ENCODE measurements at places on chromosomes 16 and 17.

- DNase-seq: no peak
Observed at GRCh38 chr16:62167551-62167950, 131.3 kb upstream of the CDH8 start.

- DNase-seq: no peak
Observed at GRCh38 chr17:59634632-59635541, 15.2 kb downstream of the CLTC start.

DNA sequence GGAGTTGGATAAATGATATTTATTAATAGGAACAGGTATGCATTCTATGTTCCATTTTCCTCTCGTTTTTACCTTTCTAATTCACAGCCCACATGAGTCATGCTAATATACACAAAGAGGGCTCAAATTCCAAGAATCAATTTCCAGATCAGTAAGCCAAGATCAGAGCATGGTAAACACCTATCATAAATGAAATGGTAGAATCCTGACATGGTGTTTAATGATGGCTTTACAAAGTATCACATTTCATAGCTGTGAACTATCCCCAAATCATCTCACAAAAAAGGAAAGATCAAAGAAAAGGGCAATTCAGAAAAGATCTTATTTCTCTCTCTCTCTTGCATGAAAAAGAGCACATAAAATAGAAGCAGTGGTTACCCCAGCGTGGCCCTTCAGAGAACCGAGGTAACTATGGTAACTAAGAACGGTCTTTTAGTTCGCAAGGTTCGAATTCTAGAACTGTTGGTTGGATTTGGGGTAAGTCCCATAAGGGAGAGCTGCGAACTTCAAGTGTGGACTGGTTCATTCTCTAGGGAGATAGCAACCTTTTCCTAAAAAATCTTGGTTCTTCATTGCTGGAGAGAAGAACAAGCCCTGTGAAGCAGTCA, 73.0 kb downstream of the MARCHF10 start:
- DNase-seq: no peak

DNA sequence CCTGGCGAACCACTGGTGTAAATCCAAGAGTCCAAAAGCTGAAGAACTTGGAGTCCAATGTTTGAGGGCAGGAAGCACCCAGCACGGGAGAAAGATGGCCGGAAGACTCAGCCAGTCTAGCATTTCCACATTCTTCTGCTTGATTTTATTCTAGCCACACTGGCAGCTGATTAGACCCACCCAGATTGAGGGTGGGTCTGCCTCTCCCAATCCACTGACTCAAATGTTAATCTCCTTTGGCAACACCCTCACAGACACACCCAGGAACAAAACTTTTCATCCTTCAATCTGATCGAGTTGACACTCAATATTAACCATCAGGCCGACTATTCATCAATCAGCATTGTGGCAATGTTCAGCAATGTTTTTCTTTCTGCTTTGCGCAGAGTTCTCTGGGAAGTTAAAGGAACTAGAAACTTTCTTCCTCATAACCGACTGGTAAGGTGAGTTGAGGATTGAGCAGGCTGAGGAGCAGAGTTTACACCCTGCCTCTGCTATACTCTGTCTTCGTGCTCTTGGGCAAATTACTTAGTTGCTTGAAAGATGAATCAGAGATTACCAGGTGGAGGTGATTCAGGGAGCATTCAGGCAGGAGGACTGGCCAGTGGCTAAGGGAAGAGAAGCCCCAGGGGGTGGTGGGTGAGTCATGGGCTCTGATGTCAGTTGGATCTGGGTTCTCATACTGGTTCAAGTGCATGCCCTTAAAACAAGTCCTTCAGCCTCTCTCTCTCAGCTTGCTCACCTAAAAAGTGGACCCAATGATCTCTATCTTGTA, 28.2 kb upstream of the BRD7 start:
- no peak for DNase-seq

DNA sequence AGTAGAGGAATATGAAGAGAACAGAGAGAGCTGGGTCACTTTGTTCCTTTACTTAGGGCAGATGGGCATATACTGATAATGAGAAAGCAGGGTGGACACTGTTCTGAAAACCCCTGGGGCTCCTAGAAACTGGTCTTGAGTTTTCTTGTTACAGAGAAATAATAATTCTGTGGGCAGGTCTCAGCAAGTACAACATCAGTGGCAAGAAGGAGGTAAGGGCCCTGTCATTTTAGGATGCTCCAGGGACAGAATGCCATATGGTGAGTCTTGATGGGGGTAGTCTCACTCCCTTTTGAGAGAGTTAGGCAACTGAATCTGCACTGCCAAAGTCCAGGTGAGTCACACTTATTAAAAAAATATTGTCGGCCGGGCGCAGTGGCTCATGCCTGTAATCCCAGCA, 102.3 kb downstream of the KCNJ2 start:
- no peak for DNase-seq

GRCh38 chr16:83888672-83889044, 10.3 kb upstream of the MLYCD start:
- no peak for DNase-seq

- no peak for DNase-seq
Observed at GRCh38 chr16:78421181-78421708, 321.8 kb downstream of the WWOX start.

GRCh38 chr16:28108590-28109247, 45.2 kb upstream of the GSG1L start:
- DNase-seq: peak; percentile 21

DNA sequence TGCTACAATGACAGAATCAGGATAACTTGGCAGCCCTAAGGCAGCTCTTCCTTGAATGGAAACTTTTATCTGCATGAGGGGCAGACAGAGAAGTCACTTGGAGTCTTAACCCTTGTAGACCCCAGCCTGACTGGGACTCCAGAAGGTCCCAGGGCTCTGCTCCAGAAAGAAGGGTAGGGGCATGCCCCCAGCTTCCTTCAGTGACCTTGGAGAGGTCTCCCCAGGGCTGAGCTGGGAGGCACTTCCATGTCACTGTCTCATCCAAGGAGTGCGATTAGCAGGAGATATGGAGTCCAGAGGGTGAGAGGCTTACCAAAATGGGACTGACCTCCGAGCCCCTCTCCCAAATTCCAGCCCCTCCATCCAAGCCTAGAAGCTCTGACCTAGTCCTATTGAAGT, 3.4 kb upstream of the NLRC5 start:
- no peak for DNase-seq

- no peak for DNase-seq
Observed at GRCh38 chr17:60442271-60443173, 20.2 kb downstream of the CHCT1 start.

GRCh38 chr17:17641621-17642409, 39.4 kb upstream of the RAI1 start:
- peak; percentile 52 for DNase-seq

DNA sequence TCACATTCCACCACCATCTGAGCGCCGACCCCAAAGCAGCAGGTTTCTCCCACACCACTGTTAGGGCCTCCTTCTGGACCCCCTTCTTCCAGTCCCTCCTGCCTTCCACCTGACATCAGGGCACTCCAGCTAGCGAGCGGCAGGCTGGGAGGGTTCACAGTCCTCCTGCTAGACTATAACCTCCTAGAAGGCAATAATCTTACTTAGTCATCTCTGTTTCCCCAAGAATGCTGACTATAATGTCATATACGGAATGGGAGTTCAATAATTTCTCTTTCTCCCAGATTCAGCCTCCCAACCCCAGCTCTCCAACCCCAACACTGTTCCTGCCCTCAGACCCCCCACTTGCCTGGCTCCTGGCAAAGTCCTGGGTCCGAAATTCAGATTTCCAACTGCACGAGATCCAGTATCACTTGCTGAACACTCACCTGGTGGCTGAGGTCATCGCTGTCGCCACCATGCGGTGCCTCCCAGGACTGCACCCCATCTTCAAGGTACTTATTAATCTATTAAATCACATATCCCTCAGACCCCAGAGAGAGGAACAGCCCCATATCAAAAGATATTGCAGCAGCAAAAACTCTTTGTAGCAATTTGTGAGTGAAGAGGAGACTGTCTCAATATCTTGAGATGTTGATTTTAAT, 5.6 kb downstream of the ALOX12 start:
- DNase-seq: no peak

- no peak for DNase-seq
Observed at GRCh38 chr17:81398832-81399411, 3.7 kb downstream of the BAHCC1 start.

DNA sequence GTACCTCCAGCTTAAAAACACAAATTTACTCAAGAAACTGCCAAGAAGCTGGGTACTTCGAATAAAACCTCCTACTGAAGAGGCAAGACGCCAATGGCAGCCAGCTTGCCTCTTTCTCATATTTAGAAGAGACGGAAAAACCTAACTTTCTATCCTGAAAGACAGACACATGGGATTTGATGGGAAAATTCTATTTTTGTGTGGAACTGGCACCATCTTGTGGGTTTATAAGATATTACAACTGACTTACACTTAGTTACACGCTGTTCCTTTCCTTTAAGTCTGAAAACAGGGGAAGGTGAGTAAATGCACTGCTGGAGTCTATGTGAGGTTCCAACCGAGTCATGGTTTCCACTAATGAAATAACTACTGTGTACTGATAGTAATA, 10.3 kb downstream of the ZNF18 start:
- DNase-seq: no peak

- no peak for DNase-seq
Observed at GRCh38 chr16:58087209-58087913, 41.8 kb downstream of the CFAP20 start.

GRCh38 chr17:3956983-3957382, 7.3 kb downstream of the ATP2A3 start:
- no peak for DNase-seq

DNA sequence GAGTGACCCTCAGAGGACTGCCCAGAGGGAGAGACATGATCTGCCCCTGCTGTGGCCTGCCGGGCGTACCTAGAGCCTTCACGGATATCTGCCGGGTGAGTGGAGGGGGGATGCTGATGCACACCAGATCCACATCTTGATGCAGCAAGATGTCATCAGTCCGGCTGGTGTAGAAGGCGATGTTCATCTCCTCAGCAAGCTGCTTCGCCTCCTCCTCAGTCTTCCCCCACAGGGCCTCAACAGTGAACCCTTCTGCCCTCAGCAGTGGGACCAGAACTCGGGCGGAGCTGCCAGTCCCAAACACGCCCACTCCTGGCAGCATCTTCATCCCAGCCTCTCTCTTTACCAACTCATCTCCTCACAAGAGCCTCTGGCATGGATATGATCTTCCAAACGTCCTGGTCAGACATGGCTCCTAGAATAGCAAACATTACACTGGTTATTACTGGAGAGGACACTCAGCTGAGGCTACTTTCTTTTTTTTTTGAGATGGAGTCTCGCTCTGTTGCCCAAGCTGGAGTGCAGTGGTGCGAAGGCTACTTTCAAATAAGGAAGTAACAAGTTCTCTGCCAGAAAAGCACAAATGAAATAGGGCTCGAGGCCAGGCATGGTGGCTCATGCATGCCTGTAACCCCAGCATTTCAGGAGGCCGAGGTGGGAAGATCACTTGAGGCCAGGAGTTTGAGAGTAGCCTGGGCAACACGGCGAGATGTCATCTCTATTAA, 18.9 kb downstream of the C16orf86 start:
- no peak for DNase-seq

- peak; percentile 52 for DNase-seq
Observed at GRCh38 chr17:7713782-7714181, 3.8 kb upstream of the DNAH2 start.

- no peak for DNase-seq
Observed at GRCh38 chr17:7932483-7932891, 481 bp downstream of the CNTROB start.

- DNase-seq: peak; percentile 39
Observed at GRCh38 chr17:17859909-17860765, 23.4 kb upstream of the SREBF1 start.

DNA sequence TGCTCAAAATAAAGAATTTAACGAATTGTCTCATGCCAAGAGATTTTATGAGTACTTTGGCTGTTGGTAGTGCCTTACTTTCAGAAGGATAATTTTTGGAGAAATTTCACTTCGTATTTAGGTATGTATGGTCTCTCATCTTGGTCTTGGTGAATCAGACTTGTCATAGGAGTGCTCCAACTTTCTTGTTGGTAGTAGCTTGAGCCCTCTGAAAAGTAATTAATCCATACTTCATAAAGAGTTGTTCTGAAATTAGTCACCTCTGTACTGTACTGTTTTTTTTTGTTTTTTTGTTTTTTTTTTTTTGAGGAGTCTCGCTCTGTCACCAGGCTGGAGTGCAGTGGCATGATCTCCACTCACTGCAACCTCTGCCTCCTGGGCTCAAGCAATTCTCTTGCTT, 11.6 kb downstream of the ZNRF1 start:
- no peak for DNase-seq

- no peak for DNase-seq
Observed at GRCh38 chr17:73338566-73339197, 26.9 kb upstream of the CDC42EP4 start.

- DNase-seq: no peak
Observed at GRCh38 chr16:1281517-1281916, 25.6 kb downstream of the TPSD1 start.

- no peak for DNase-seq
Observed at GRCh38 chr17:82110298-82110697, 12.3 kb upstream of the FASN start.

DNA sequence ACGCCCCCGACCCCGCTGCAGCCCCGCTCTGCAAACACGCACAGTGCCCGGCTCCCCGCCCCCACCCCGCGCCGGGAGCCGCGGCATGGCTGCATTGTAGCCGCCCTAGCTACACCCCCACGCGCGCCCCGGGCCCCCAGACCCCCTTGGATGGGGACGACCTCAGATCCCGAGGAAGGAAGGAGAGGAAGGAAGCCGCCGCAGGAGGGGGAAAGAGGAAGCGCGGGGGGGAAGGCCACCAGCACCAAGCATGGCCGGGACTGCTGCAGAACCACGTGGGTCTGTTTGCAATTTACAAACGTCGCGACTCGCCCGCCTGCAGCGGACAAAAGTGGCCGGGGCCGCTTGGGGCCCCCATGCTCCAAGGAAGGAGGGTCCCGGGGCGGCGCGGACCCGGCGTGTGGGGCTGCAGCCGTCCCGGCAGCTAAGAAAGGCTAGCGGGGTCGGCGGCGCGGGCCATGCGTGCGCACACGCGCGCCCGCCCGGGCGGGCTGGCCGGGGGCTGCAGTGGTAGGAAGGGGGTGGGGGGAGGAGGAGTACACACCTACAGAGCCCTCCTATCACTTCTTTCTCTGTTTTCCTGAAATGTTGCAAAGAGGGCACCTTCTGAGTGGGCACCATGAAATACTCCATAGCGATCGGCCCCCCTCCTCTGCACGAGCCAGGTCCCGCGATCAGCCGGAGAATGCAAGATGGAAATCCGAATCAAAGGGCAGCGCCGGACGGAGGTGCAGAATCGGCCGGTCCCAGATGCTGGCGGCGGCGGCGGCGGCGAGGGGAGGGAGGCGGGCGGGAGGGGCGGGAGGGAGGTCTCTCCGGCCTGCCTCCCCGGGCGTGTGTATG, 488 bp downstream of the TFAP4 start:
- peak; percentile 61 for DNase-seq

DNA sequence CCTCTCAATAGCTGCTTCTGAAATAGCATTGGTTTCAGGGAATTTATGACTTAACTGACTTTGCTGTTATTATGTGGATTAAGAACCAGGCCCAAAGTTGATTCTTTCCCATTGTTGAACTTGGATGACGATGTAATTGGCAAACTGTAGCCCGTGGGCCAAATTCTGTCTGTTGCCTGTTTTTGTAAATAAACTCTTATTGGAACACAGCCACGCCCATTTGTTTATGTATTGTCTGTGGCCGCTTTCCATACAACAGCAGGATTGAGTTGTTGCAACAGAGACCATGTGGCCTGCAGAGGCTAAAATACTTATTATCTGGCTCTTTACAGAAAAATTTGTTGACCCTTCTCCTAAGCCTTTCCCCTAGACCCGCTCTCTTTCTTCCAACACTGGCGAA, 31.6 kb downstream of the NTN1 start:
- no peak for DNase-seq

- DNase-seq: no peak
Observed at GRCh38 chr17:41483531-41483930, 2.6 kb upstream of the KRT35 start.

GRCh38 chr16:84526794-84527531, 22.5 kb upstream of the MEAK7 start:
- DNase-seq: no peak

All from GDM1 (cell line).